Fibroblast of skin of right biceps (primary cell): ENCODE measurements at places on chromosomes 2 and 18.

GRCh38 chr2:141522048-141522447 lies 608.8 kb downstream of the LRP1B start:
- no peak for DNase-seq

DNA sequence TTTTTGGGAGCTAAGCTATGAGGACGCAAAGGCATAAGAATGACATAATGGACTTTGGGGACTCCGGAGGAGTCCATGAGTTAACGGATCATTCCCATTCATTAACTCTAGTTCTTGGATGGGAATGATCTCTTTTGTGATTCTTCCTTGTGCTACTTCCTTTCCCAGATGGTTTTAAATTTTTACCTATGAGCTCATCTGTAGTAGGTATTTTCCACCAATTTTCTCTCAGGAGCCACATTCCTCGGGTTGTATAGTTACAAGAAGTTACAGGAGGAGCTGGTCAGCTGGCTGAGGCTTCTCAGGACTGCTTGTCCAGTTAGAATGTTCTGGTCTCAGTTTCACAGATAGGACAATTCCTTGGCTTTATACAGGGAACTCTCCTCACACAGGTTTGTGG lies 42.9 kb upstream of the LPIN2 start:
- DNase-seq = peak; percentile 27

GRCh38 chr18:67845035-67845434 lies 328.5 kb upstream of the DSEL start:
- DNase-seq = no peak

GRCh38 chr2:153163055-153163454 lies 315.5 kb downstream of the RPRM start:
- DNase-seq = peak; percentile 16

- DNase-seq = no peak
These were observed 191.0 kb downstream of the ZEB2 start for GRCh38 chr2:144328938-144329337.

GRCh38 chr2:100178085-100178788 lies 35.8 kb upstream of the AFF3 start:
- DNase-seq = peak; percentile 36

DNA sequence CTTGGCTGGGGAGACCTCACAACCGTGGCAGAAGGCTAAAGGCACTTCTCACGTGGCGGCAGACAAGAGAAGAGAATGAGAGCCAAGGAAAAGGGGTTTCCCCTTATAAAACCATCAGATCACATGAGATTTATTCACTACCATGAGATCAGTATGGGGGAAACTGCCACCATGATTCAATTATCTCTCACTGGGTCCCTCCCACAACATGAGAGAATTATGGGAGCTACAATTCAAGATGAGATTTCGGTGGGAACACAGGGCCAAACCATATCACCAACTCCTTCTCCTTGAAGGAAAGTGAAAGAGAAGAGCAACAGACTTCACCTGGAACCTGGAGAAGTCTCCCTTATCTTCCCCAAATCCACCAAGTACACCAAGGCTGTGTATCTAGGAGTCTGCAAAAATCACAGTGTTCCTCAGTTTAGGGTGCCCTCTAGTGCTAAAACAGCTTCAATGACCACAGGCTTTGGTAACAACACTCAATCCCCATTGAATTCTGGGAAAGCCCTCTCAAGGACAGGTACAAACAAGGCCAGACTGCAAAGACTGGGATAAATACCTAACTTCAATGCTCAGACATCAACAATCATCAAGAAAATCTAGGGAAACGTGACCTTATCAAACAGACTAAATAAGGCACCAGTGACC lies 148.8 kb upstream of the SRD5A2 start:
- DNase-seq = peak; percentile 6

DNA sequence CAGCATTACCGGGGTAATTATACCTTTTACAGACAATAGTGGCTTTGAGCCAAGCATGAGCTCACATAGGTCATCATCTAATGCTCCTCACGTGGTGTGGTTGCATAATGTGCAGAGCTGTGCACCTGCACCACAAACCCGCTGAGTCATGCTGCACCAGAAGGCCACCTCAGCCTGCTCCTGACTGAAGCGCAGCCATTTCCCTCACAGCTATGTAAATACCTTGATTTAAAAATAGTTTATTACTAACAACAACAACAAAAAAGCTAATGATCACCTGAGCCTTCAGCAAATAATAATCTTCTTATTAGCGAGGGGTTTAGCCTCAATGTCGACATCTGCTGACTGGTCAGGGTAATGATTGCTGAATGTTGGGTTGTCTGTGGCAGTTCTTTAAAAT lies 238.8 kb downstream of the MBD5 start:
- peak; percentile 18 for DNase-seq

GRCh38 chr2:41973871-41974270 lies 74.0 kb upstream of the PKDCC start:
- no peak for DNase-seq

- no peak for DNase-seq
These were observed 25.0 kb downstream of the SPP2 start for GRCh38 chr2:234075518-234075915.

GRCh38 chr2:61426267-61426897 lies 44.5 kb downstream of the USP34 start:
- DNase-seq = peak; percentile 18

- peak; percentile 47 for DNase-seq
These were observed 72.6 kb upstream of the THUMPD2 start for GRCh38 chr2:39851651-39852110.

DNA sequence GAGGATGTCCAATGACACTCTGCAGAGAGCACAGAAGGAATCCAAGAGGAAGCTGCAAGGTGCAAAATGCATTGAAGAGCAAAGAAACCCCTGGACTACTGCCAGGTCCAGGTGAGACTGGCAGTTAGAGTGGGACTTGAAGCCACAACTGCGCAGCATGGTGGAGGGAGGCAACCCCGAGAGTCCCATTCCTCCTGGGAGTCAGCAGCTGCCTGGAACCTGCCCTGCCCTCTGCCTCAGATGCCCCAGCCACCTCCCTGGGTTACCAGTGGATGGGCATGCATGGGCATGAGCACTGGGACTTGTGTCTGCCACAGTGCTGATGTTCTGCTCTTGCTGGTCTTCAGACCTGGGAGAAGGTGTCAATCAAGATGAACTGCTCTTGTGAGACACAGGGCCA lies 43.2 kb downstream of the ANKMY1 start:
- DNase-seq = no peak

- no peak for DNase-seq
These were observed 4.5 kb upstream of the LIMS2 start for GRCh38 chr2:127679680-127680361.

GRCh38 chr2:237310515-237311114 lies 103.3 kb downstream of the COL6A3 start:
- DNase-seq = no peak

DNA sequence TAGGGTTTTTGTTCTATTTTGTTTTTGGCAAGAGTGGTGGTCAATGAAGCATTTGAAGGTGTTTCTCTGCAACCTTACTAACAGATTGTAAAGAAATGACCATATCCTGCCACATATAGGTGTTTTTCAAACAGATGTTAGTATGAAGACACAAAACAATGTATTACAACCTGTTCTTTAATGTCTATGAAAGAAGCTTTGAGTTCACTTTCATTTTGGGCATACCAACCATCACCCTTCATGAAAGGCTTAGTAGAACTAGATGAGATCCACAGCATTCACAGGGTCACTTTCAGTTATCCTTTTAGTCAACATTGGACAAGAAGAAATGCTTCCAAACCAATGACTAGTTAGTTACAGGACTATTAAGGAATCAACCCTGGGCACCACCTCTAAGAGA lies 95.1 kb downstream of the EHBP1 start:
- no peak for DNase-seq

DNA sequence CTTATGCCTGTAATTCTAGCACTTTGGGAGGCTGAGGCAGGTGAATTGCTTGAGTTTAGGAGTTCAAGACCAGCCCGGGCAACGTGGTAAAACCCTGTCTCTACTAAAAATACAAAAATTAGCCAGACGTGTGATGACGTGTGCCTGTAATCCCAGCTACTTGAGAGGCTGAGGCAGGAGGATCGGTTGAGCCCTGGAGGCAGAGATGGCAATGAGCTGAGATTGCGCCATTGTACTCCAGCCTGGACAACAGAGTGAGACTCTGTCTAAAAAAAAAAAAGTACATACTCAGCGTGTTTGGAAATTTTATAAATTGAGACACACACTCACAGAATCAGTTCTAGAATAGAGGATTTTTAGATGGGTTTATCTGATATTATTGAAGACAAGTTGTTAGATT lies 17.1 kb upstream of the GIGYF2 start:
- DNase-seq = no peak

DNA sequence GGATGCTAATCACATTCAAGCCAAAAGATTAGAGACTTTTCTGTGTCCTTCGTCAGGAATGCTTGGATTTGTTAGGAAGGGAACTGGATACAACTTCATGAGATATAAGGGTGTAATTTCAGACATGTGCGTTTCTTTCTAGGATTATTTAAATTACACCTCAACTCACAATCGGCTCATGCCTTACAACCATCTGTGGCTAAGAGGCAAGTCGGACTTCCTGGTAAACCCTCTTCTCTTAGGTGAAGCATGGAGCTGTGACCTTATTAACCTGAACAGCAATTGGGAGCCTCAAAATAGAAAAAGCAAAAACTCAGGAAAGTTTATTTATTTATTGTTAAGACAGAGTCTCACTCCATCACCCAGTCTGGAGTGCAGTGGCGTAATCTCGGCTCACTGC lies 61.8 kb downstream of the SEMA4F start:
- DNase-seq = no peak

GRCh38 chr18:44557616-44558151 lies 123.0 kb upstream of the SETBP1 start:
- no peak for DNase-seq

DNA sequence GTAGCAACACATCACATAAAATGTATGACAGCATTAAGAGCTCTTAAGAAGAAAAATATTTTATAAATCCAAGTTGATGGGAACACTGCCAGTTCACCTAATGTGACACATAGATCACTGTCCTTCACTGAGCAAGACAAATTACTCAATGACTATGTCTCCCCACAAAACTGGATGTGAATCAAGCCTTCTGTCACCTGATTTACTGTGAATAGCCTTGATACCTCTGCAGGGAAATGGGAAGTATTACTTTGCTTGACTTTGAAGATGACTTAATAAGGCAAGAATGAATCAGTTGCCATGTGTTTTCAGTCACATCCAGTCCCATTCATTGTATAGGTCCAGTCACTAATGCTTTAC lies 94.6 kb downstream of the NYAP2 start:
- peak; percentile 1 for DNase-seq

DNA sequence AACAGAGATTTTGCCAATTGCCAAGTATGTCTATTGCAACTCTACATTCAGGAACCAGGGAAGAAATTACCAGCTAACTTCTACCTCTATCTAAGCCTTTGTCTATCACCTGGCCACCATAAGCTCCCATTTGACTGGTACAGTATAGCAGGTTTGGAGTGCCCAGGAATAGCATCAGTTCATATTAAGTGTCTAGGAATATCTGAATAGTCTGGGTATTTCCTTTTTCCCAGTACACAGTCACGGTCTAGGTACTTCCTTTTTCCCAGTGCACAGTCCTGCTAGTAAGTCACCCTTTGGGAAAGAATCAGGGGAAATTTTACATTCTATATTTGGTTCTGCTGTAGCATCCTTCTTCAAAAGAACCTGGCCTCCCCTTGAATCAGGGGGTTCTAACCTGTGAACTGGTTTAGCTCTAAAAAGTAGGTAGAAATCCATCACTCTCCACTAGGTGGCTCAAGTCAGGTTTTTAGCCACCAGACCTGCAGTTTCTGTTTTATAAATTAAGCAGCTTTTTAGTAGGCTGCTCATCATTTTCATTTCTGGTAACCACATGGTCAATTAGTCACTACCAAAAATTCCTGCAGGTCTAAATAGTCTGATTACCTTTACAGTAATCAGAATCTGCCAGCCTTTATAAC lies 49.3 kb upstream of the DNAJC10 start:
- no peak for DNase-seq

DNA sequence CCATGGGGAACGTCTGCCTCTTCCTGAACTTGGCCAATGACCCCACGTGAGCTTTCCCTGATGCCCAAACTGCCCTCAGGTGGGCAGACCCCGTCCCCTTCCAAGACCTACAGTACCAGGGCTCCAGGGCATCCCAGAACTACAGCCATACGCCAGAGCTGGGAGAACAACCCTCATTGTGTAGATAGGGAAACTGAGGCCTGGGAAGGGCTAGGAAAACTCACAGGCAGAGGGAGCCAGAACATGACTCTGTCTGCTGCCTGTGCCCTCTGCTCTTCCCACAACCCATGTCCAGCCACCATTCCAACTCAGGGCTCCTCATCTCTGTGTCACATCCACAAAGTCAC lies 16.8 kb upstream of the ANKRD53 start:
- DNase-seq = no peak

DNA sequence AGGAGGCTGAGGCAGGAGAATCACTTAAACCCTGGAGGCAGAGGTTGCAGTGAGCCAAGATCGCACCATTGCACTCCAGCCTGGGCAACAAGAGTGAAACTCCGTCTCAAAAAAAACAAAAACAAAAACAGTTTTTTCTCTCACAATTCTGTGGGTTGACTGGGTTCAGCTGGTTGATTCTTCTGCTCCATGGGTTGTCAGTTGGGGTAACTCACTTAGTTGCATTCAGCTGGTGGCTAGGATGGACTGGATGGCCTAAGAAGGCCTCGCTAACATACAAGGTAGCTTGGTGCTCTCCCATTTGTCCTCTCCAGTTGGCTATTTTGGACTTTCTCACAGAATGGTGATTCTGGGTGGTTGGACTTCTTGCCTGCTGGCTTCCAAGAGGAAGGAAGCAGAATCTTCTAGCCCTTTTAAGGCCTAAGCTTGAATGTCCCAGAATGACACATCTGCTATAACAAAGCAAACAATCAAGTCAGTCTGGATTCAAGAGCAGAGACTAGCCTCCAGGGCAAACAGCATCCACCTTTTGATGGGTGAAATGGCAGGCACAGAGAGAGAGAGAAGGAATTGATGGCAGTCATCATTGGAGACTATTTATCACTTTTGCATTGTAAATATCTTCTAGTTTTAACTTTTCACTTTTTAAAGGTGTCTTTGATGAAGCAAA lies 17.9 kb downstream of the LAMA3 start:
- DNase-seq = no peak

- DNase-seq = peak; percentile 78
These were observed 108.3 kb upstream of the LRATD1 start for GRCh38 chr2:14524041-14524802.
